ENCODE measurements at places on chromosomes 13 and 19.
A peak's percentile ranks its signal among the peaks of the same experiment; 100 is the strongest.

GRCh38 chr13:87295636-87296035 lies 375.5 kb upstream of the SLITRK5 start:
- DNase-seq: no peak

- DNase-seq: no peak
Measured at GRCh38 chr13:30163441-30163840, 143.9 kb downstream of the KATNAL1 start.

DNA sequence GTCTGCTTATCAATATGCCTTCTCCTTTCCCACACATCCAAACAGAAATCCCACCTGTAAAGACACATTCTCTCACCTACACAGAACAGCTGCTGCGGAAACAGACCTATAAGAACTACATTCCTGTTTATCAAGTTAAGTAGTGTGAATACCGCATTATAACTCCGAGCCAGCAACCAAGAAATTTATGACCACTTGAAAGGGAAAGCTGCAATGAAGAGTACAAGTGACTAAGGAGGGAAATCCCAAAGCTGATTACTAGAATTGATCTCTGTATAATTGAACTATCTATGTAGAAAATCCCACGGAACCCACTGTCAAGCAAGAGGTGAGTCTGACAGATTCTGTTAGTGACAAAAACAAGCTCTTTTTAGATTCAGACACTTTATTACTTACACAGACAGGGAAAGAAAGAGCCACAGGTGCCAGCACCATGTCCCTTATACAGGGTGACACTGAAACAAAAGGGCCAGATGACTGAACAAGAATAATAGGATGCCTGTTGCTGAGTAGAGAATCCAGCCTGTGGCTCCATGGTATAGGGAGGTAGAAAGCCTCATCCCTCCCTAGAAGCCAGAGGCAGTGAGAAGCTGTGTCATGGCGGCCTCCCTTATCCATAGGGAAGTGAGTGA lies 1.6 kb upstream of the IGFL4 start:
- no peak for DNase-seq

GRCh38 chr13:114049026-114049425 lies 75.2 kb upstream of the C13orf46 start:
- DNase-seq: no peak

GRCh38 chr19:34430738-34431625 lies 2.8 kb downstream of the UBA2 start:
- DNase-seq: no peak

- DNase-seq: no peak
Measured at GRCh38 chr13:62613819-62614218, 1198.2 kb upstream of the PCDH20 start.

GRCh38 chr19:55673465-55673864 lies 1.6 kb upstream of the EPN1 start:
- DNase-seq: no peak

DNA sequence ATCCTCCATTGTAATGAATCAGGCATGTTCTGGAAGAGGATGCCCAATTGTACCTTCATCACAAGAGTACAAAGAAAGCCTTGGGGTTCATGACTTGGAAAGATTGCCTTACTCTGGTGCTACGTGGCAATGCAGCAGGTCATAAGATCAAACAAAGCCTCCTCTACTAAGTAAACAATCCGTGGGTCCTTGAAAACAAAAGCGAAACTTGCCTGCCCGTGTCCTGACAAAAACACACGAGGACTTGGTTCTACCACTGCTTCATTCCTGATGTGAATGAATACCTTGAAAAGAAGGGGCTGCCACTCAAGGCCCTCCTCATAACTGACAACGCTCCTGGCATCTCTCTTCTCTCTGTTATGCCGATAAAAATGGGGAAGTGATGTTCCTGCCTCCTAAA lies 18.9 kb downstream of the ZNF563 start:
- DNase-seq: no peak

DNA sequence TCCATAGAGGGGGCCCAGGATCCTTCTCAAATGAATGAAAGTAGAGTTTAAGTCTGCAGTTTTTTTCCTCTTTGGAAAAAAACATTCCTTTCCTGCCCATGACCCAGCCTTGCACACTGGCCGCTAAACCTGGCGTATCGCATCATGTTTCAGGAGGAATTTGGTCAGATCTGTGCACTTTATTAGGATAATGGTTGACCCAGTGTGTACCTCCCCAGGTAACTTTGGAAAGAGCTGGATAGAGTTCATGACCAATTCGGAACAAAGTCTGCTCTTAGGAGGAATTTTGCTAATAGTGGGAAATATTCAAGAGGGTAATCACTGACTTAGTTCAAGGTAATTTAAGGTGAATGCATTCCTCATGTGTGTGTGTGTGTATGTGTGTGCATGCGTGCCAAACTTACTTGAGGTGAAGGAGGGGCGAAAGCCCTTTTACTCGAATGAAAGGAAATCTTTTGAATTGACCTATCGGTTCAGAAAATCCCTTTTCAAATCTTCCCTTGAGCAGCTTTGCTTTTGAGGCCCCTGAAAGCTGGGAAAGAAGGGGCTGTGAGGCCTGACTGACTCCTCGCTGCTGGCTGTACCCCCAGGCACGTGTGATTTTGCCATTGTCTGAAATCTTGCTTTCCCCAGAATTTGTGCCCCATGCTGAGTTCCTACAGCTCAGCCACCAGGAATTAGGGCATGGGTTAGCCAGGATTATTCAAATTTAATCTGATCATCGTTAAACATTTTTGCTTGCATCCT lies 46.3 kb downstream of the SIPA1L3 start:
- DNase-seq: no peak

- DNase-seq: no peak
Measured at GRCh38 chr13:58207501-58207900, 576.0 kb downstream of the PCDH17 start.

DNA sequence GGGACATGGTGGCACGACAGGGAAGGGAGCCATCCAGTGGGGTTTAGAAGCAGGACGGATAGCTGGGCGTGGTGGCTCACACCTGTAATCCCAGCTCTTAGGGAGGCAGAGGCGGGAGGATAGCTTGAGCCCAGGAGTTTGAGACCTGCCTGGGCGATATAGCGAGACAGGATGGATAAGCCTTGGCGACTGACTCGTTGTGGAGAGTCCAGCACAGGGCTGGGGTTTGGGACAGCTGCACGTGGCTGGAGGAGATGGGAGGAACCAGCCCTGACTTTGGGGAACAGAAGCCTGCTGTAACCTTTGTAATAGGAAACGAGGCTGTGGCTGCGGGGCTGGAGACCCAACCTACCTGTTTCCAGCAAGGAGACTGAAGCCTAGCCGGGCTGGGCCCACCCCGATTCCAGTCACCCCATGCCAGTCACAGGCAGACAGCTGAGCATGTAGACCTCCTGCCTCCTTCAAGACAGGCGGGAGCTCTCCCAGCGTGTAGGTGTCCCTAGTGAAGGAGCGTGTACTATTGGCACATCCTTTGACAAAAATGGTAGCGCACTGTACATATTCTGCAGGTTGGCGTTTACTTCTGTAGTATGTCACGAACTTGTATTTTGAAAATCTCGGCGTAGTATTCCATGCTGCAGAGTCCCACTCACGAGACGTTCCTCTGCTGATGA lies 8.0 kb downstream of the LENG1 start:
- no peak for DNase-seq

GRCh38 chr13:109671919-109672318 lies 114.5 kb downstream of the IRS2 start:
- DNase-seq: no peak

GRCh38 chr19:44951179-44952159 lies 3.7 kb upstream of the CLPTM1 start:
- DNase-seq: peak; percentile 83

DNA sequence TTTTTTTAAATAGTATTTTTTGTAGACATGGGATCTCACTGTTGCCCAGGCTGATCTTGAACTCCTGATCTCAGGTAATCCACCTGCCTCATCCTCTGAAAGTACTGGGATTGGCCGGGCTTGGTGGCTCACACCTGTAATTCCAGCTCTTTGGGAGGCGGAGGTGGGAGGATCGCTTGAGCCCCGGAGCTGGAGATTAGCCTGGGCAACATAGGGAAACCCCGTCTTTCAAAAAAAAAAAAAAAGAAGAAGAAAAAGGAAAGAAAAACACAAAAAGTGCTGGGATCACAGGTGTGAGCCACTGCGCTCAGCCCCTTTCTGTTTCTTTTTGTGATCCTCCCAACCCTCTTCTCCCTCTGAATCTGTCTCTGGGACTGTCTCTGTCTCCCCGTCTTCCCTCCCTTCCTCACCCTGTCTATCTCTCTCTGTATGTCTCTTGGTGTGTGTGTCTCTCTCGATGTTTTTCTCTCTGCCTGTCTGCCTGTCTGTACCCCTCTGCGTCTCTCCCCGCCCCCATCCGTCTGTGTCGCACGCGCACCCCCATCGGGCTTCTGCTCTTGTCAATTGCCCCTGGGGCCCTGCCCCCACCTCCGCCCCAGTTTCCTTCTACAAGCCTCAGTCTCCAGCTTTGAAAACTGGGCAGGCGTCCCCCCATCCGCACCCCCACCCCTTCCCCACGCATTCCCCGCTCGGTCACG lies 540 bp upstream of the ZFP36 start:
- no peak for DNase-seq

DNA sequence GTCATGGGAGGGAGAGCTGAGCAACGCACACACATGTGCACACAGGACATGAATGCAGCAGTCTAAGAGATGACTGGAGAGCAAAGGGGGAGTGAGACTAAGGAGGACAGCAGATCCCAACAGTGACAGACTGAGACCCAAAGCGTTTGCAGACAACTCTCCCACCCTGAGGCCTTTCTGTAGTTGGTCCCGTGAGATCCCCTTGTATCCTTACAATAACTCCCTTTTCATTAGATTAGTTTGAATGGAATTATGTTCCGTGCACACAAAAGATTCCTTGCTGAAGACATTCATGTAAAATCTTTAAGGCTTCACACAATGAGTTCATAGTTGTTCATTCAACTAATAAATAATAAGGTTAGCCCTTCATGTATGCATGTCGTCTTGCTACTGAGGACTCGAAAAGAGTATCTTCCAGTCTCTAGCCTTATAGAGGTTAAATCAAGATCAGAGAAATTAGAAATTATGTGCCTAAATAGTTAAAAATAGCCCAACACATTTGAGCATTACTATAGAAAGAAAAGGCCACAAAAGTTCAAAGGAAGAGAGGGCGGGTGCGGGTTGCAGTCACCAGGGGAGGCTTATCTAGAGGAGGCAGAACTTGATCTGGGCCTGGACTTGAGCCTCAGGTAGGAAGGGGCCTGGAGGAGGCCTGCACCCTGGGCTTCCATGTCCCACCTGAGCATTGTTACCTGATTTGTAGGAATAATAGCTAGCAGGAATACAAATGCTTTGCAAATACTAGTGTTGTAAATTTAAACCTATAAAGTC lies 3.1 kb upstream of the GTF3A start:
- DNase-seq: no peak

- DNase-seq: no peak
Measured at GRCh38 chr19:23971598-23971997, 56.9 kb downstream of the ZNF726 start.

GRCh38 chr13:113441661-113442060 lies 11.6 kb downstream of the ADPRHL1 start:
- no peak for DNase-seq

DNA sequence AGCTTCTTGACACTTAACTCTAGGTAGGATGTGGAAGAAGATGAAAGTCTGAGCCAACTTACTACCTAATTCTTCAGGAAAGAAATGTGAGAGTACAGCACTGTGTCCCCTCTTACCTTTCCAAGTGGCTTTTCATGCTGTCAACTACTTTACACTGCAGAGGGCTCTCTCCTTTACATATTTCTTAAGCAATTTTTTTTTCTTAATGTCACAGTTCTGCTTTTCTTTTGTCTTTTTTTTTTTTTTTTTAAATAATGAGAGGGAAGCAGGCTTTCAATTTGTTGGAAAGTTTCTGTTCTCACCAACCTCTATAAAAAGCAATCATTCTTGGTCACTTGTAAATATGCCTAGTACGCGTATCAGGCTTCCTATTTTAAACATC lies 212.7 kb upstream of the MIR17HG start:
- no peak for DNase-seq

DNA sequence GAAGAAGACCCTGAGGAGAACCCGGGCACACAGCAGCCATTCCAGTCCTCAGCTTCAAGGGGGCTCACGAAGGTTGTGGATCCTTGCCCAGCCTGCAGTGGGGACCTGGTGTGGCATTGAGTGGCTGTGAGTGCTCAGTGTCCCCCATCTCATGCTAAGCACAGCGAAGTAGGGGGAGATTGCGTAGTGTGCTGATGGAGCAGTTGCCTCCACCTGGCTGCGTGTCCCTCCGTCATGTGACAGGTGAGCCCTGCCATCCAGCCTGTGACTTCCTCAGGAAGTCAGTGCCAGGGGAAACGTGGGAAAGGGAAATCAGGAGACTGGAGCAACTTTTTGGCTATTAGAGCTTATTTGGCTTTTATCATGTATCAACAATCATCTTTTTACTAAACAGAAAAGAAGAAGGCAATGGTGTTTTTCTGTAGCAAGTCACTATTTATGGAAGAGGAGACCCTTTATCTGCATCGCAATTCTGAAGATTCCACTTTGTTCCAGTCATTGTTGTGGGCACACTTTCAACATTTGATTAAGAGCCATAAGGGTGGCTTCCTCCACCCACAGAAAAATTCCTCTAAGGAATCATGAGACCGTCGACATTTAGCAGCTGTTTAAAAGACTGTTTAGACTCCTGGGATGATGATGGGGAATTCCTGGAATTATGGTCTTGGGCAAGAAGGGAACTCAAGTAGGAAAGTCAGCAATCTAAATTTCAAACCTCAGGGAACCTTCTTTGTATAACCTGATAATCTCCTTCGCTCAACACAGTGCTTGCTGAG lies 126.8 kb upstream of the SPATA13 start:
- no peak for DNase-seq

Data from posterior cingulate gyrus (tissue), 11 donors.